ENCODE measurements at places on chromosomes 7 and 10. TPM values are rescaled to one million over a fixed set of nuclear protein-coding genes. Genes with fewer than 3 reads are reported as not detected.

DNA sequence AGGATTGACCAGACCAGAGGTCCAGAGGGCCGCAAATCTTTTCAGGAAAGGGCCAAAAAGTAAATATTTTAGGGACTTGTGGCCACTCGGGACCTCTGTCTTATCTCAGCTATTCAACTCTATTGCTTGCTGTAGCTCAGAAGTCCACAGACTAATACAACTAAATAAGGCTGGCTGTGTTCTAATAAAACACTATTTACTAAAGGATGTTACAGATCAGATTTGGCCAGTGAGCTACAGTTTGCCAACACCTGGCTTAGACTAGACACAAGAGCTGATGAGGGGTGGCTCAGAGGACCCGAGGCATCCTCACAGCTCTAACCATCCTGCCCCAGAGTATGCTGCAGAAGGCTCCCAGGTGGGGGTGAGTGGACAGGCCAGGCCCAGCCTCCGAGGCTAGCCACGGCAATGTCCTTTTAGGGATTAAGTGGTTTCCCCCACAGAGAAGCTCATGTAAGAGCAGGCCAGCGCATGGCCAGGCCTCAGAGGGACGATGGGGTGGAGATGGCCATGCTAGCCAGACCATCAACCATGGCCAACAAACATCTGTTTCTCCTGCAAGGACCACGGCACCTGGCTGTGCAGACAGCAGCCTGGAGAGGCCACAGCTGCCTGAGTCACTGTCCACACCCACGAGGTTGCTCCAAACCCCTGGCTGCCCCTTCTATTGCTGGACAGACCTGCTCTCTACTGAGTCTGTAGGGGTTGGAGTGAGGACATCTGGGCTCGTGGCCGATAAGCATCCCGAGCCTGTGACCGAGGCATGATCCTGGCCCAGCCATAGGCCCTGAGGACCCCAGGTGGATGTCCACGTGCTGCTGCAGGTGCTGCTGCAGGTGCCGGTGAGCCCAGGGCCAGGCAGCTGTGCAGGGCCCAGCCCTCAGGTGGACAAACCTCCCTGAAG lies 76.5 kb downstream of the AFAP1L2 start:
- no peak for DNase-seq

- no peak for DNase-seq
Observed at GRCh38 chr10:13080643-13081042, 19.3 kb upstream of the OPTN start.

GRCh38 chr10:103872137-103872931 lies 17.0 kb upstream of the SH3PXD2A start:
- no peak for DNase-seq

DNA sequence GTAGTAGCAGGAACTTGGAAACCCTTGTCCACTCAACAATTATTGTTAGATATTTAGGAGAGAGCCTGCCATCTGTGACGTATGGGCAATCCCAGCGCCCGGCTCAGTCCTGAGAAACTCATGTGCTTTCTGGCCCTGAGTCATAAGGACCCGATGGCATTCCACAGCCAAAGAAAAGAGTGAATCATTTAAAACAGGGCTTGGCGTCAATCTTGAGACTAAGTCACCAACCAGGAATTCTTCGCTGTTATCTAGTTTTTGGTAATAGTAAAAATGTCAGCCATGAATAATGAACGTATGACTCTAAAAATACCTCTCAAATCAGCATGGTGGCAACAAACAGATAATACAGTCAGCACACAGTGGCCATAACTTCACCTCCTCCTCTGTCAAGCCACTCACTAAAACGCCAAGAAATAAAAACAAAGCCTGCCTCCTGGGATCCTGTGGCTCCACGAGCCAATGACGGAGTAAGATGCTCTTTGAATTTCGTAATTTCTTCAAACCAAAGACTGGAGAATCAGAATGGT lies 140.8 kb downstream of the ADAM12 start:
- DNase-seq, result no peak

- no peak for DNase-seq
Observed at GRCh38 chr10:121899727-121900126, 28.1 kb downstream of the ATE1 start.

- DNase-seq, result no peak
Observed at GRCh38 chr7:112398534-112398933, 51.7 kb upstream of the IFRD1 start.

DNA sequence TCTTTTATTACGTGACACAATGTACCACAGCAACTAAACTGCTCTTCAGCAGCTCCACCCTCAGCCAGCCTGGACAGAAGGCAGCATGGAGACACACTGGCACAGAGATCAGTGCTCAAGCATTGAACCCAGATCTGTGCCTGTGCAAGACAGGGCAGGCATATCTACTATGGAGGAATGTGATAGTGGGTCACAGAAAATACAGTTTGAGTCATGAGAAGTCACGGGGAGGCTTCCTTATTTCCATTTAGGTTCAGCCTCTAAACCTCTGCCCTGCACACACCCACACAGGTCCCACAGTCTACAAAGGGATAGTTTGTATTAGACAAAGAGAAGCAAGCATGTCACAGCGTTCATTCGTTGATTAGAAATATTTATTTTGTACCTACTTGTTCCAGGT lies 187.4 kb upstream of the AGR3 start:
- no peak for DNase-seq

DNA sequence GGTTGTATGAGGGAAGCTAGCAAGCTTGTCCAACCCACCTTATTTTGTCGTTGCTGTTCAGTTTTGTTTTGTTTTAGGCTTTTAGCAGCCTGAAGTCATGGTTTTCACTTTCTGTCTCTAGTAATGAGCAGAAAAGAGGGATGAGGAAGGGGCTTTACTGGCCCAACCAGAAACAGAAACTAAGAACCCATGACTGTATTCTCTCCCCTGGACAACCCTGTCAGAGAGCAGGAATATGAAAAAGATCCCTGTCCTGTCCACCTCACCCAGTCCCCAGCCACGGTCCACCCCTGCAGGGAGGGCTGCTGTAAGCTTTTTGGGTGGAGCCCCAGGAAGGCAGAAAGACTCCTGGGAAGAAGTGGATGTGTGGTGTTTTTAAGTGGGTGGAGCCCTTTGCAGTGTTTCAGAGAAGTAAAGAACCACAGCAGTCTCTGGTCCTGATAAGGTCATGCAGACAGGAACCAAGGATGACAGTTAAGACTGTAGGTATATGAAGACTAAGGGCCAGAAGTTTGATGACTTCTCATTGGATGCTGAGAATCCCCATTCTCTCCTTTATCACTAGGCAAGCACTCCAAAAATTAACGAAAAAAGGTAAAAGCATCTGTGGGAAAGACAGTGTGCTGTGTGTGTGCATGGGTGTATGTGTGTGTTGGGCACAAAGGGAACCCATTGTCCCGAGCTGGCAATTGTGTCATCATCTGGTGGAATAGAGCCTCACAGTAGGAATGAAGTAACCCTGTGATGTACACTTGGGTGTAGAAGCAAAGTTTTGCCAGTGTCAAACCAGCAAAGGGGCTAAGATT lies 13.8 kb downstream of the MRPL32 start:
- no peak for DNase-seq

The CAMK1D gene
- polyA plus RNA-seq, result 10.7 TPM

The PPP1R17 gene
- not detected for polyA plus RNA-seq

The INTS15 gene
- polyA plus RNA-seq, result 29.8 TPM

The GNAI1 gene
- 127 TPM for polyA plus RNA-seq
